ENCODE measurements at places on chromosomes 6 and 20.

DNA sequence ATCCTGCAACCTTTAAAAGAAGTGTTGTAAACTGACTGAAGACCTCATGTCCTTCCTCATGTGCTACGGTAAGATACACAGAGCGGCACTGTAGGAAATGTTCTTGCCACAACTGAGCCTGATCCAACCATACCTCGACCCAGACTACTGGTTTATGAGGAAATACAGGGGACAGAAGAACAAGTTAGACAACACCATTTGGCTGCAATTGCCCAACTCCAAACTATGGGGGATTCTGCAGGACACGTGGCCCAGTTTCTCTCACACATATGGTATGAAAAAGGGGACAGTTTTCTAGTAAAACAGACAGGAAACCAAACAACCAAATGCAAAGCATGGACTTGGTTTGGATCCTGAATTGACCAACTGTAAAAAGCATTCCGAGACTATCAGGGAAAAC lies 10.5 kb downstream of the PRPH2 start:
- no peak for DNase-seq

DNA sequence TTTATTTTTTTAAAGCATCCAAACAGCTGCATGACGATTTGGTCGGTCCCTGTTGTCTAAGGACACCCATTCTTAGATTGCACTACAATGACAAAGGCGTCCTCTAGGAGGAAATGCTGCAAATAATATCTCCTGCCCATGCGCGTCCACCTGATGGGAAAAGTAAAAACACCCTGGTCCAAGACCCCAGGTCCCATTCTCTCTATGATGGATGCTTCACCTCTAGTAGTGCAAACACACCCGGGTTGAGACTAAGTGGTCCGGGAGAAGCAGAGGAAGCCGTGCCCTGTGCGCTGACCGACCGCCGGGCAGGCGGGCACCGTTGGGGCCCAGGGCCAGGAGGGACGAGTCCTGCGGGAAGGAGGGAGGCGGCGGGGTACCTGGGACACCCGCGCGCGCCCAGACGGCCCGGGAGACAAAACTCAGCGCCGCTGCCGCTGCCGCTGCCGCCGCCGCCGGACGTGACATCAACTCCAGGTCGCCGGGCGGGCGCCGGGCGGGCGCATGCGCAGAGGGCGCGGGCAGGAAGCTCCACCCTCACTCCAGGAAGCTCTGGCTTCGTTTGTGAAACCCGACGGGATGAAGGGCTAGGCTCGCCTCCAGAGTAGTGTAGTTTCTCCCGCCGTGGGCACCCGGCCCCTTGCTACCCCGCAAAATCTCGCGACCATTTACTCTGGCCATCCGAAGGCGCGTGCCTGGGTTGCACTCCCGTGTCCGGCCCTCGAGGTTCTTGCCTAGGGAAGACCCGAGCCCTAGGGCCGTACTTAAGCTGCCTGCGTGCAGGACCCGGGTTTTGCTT lies at the start of gene TBC1D7:
Gene TBC1D7 (minus strand): TSS at position 462 of the 799 bp plus-strand sequence. CDS start 1,639 bp downstream, outside the sequence.
- DNase-seq = peak; percentile 93

DNA sequence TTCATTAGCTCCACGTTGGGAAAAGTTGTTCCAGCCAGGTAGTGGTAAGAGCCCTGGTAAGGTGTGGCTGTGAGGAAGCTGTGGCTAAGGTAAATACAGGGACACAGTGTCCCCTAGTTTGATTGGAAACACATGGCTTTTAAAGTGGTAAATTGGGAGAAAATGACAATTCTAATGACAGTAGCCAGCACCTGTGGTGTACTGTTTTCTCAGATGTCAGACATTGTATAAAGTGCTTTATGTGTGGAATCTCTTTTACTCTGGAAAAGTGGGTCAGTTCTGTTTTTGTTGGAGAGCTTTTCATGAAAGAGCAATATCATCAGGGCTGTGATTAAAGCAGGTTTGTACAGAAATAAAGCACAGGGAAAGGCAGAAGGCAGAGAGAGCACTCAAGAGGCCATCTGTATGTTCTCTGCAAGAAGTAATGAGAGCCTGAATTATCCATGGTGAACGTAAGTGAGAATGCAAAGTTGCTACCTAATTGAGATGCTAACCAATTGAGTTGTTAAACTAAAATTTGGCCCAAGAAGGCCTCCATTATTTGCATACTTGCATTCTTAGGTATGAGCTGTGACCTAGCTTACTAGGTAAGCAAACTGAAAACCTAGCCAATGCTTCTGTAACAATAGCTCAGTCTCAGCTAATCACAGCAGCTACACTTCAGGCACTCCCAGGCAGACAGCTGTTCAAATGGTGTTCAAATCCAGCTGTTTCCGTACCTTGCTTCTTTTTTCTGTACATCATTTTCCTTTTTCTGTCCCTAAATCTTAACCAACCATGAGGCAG lies 28.2 kb downstream of the MRAP2 start:
- DNase-seq = no peak

- no peak for DNase-seq
These were observed 103.6 kb downstream of the NOL4L start for GRCh38 chr20:32481311-32482142.

GRCh38 chr20:13042458-13042794 lies 33.7 kb downstream of the SPTLC3 start:
- DNase-seq = no peak

GRCh38 chr20:46458866-46459750 lies 52.7 kb upstream of the ELMO2 start:
- DNase-seq = peak; percentile 3

- DNase-seq = no peak
These were observed 25.4 kb upstream of the CCN5 start for GRCh38 chr20:44689809-44690208.

- no peak for DNase-seq
These were observed 41.5 kb upstream of the EPB41L1 start for GRCh38 chr20:36113036-36113435.

DNA sequence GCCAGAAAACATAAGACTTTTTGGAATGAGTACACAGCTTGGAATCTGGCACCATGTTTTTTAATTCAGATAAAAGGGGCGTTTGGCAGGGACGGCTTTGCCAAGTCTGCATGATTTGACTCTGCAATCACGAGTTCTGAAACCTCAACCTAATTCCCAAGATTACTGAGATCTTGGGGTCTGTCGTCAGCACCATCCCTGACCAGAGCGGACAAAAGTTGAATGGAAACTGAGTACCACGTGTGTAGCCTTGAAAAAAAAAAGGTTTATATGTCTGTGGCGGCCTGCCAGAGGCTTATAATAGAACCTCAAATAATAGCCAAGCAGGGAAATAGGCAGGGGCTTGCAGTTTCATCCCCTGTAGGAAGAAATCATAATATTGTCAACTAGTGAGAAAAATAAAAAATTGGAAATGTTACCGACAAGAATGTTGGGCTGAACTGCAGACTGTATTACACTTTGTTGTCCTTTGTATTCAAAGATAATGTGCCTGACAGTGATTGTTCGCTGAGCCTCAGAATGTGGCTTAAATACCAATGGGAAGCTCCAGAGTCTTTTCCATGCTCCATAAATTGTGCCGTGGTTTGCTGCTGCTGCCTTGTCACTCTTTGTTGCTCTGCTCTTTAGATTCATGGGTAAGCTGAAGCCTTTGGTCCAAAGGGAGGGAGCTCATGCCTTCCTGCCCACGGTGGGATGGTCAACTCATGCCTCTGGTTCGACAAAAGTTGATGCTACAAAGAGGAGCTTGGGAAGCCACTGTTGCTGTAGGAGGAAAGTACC lies 118.8 kb upstream of the ARID1B start:
- no peak for DNase-seq

GRCh38 chr20:23582293-23582692 lies 14.0 kb upstream of the CST9L start:
- no peak for DNase-seq

DNA sequence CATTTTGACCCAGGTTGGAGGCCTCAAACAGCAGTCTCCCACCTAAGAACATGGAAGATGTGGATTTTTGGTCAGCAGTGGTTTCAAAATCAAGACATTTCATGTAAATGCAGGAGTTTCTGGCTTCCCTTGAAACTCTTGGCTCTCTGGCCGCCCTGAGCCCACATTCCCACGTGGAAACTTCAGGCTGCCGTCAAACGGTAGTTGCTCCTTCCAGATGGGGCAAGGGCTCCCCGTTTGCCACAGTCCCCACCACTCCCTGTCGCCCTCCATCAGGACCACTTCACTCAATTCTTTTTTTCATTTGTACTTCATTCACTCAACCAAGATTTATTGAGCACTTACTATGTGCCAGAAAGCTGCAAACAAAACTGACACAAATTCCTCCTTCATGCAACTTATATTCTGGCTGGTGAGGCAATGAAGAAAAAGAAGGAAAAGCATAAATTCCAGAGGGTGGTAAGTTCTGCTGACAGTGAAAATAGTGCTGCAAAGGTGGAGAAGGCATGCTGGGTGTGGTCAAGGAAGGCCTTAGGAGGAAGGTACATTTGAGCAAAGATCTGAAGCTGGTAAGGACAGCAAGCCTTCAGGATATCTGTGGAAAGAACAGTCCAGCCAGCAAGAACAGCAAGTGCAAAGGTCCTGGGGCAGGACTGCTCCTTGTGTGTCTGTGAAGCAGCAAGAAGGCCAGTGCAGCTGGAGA lies 62.9 kb upstream of the PTPN1 start:
- DNase-seq = no peak
